ENCODE measurements at places on chromosomes 13 and 19.

DNA sequence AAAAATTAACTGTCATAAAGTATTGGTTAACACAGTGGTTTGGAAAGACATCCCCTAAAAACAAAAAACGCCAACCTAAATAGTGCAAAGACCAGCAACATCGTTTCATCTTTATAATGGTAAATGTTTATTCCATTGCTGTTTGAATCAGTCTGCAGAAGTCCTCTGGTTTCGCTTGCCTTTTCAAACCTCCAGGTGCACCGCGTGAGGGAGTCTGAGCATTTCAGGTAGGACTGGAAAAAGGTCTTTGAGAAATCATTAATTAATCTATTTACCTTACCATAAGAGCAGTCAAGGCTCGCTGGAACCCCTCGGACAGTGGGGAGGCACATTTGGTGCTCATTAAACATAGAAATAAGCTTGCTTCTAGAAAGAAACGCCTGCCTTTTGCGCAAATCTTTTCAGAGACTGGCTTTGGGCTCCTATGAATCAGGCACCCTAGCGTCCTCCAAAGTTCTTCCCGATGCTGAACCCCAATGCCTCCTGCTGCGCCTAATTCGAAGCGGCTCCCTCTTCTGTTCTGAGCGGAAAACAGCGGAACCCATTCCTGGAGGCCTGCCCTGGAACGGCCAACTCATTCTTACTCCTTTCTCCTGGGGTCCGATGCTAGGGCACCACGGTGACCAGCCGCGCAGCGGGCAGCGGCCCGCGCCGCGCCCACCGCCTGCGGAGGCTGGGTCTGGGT, 951 bp upstream of the MTUS2 start:
- DNase-seq = no peak

- DNase-seq = no peak
Observed at GRCh38 chr19:28208745-28209144, 1004.2 kb downstream of the UQCRFS1 start.

DNA sequence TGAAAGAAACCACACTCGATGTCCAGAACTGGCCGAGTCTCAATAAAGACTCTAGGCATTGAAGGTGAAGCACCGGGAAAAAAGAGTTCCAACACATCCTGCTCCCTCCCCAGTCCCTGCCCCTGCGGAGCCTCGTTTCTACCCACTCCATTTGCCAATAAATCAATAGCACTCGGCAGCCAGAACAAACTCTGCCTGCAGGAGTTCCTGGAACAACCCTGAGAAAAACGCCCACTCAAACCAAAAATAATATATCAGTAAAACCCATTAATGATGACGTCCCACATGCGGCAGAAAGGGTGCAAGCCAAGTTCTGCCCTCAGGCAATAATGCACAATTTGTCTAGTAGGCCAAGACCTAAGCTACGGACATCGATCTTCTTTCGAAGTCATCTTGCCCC, 41.0 kb downstream of the PDCD5 start:
- no peak for DNase-seq

GRCh38 chr13:49536144-49536873, 40.6 kb downstream of the PHF11 start:
- no peak for DNase-seq

GRCh38 chr13:80339912-80340650, 845 bp downstream of the SPRY2 start:
- DNase-seq = no peak

- no peak for DNase-seq
Observed at GRCh38 chr19:11166281-11167142, 10.9 kb upstream of the SPC24 start.

- no peak for DNase-seq
Observed at GRCh38 chr13:42119875-42120274, 71.4 kb downstream of the DGKH start.

- no peak for DNase-seq
Observed at GRCh38 chr13:113047587-113047986, 58.0 kb upstream of the F7 start.

DNA sequence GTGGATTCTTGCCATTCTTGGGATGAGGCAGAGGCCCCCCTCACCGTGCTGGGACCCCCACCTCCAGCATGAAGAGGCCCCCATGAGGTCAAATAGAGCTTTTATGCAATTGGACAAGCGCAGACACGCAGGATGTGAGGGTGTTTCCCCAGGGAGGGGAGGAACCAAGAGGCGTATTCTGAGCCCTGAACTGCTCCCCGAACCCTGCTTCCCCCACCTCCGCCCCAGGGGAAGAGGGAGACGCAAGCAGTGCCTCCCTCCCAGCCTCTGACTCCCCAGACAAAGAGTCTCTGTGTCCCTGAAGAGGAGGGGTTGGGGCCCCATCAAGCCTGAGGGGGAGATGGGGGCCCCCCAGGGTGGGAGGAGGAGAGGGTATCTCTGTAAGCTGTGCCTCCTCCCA, 1.3 kb upstream of the RDH8 start:
- DNase-seq = no peak

GRCh38 chr13:73417012-73417615, 358.3 kb downstream of the KLF5 start:
- peak; percentile 18 for DNase-seq

GRCh38 chr13:27309967-27310598, 39.5 kb downstream of the RASL11A start:
- no peak for DNase-seq

DNA sequence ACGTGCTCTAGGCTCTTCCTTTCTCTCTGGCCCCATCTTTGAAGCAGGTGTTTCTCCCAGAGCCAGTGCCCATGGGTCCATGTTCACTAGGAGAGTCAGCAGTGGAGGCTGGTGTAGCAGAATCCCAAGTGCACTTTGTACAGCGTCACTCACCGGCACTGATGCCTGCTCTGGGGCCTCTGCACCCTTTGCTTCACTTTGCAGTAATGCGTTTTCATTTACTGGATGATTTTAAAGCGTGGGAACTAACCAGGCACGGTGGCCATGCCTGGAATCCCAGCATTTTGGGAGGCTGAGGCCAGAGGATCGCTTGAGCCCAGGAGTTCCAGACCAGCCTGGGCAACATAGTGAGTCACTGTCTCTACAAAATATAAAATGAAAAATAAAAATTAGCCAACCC, 30.7 kb downstream of the SLC25A42 start:
- DNase-seq = no peak

DNA sequence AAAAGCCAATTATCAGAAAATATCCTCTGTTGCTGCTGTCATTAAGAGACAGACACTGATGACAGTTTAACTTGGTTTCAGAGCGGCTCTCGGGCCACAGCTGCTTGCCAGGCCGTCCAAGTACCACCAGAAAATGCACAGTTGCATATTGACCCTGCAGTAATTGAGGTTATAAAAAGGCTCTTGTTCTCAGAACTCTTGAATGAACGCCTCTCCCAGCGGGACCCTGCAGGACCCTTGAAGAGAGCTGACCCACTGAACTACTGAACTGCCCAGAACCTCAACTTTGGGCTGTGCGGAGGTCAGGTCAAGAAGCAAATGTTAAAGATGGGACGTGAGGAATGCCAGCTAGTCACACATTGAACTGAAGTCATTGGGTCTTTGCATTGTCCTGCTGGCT, 1559.0 kb upstream of the SLC10A2 start:
- no peak for DNase-seq

GRCh38 chr13:49407068-49407467, 36.8 kb downstream of the CAB39L start:
- no peak for DNase-seq

GRCh38 chr19:41902594-41902993, 19.6 kb downstream of the ARHGEF1 start:
- DNase-seq = no peak

DNA sequence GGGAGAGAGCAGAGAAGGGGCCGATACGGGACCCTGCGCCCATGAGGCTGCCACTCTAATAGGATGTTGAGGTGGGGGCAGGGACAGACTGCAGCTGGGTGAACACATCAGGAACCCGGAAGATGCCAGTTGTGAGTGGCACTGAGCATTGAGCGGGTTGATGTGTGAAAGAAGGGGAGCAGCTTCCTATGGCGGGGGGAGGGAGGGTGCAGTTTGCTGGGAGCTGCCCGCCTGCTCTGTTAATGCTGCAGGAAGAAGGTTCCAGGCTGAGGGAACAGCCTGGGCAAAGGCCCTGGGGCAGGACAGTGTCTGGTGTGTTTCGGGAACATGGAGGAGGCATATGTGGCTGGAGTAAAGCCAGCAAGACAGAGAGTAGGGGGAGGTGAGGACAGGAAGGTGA, 29.8 kb downstream of the DNM2 start:
- DNase-seq = no peak

DNA sequence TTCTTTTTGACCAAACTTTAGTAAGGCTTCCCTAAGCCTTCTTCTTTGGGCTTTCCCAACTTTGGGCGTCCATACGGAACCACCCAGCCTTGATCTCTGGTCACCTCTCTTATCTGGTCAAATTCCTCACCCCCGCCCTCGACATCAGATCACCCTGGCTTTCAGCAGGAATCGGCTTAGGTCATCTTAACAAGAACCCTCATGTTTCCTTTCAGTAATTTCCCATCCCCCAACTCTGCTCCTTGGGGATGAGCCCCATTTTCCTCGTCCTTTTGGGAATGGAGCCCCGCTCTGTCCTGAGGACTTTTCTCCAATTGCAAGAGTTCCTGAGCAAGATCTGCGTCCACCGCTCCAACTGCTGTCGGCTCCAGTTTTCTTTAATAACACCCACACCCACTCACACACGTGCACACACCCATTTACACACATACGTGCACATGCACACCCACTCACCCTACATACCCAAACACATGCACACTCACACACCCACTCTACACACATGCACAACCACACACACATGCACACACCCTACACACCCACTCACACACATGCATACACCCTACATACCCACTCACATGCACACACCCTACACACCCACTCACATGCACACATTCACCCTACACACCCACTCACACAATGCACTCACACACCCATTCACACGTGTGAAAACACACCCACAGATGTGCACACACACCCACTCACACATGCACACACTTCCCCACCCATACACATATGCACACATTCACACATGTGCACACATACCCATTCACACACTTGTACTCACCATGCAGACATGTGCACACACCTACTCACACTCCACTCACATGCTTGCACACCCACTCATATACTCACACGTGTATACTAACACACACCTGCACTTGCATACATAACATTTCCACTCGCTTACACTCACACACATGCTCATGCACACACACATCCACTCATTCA, 87.0 kb upstream of the TM9SF2 start:
- DNase-seq = no peak

GRCh38 chr13:113129921-113130750, 7.5 kb downstream of the F10 start:
- no peak for DNase-seq

DNA sequence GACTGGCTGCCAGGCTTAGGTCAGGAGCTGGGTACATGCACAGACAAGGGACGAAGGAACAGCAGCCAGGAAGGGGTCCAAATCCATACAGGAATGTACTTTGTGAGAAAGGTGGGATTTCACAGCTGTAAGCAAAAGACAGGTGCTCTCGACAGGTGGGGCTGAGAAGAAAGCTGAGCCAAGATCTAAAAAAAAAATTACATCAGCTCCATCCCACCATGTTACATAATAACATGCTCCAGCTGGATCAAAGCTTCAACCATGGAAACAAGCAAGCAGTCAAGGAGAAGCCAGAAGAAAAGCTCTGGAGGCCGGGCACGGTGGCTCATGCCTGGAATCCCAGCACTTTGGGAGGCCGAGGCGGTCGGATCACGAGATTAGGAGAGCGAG, 8.0 kb downstream of the UBXN6 start:
- no peak for DNase-seq

GRCh38 chr19:47613165-47614020, 4.5 kb downstream of the BICRA start:
- no peak for DNase-seq

- DNase-seq = no peak
Observed at GRCh38 chr13:50911081-50911631, 1.6 kb downstream of the RNASEH2B start.

DNA sequence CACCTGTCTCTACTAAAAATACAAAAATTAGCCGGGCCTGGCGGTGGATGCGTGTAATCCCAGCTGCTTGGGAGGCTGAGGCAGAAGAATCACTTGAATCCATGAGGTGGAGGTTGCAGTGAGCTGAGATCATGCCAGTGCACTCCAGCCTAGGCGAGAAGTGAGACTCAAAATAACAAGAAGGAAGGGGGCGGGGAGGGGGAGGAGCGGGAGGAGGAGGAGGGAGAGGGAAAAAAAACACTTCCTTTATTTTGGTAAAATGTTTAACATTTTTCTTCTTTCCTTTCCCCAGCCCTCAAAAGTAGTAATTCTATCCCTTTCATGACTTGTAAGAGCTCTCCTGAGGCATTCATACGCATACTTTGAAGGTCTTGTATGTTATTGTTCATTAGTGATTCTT, 44.3 kb downstream of the SPRY2 start:
- no peak for DNase-seq

DNA sequence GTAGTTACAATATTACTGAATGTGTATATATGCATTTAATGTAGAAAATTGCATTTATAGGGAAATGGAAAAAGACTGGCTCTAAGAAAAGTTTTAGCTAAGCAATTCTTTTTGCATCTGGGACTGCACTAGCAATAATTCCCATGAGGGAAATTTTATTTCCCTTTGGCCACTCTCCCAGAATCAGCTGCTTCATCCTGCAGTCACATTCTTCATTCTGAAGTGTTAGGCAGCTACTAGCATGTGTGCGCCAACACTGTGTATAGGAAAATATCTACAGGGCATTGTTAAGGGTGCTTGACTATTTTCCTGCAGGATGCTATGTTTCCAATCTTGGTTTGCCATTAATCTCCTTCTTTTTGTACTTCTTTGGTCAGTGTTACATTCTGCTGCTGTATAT, 312.8 kb upstream of the PCDH20 start:
- no peak for DNase-seq

GRCh38 chr13:113782472-113782871, 23.4 kb downstream of the TMEM255B start:
- no peak for DNase-seq

DNA sequence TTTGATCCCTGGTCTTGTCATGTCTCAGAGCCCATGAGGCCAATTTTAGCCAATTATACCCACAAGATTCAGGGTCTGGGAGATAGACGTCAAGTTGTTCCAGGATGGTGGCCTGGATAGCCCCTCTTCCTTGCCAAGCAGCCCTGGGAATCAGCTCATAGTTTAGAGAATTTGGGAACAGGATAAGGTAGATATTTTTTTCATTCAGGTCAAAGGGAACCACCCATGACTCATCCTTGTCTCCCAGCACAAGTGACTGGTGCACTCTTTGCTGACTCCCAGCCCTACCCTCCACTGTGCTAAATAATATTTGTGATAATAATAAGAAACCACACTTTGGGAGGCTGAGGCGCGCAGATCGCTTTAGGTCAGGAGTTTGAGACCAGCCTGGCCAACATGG, 17.1 kb upstream of the S1PR4 start:
- no peak for DNase-seq

- no peak for DNase-seq
Observed at GRCh38 chr13:105915146-105915850, 620.2 kb downstream of the EFNB2 start.

DNA sequence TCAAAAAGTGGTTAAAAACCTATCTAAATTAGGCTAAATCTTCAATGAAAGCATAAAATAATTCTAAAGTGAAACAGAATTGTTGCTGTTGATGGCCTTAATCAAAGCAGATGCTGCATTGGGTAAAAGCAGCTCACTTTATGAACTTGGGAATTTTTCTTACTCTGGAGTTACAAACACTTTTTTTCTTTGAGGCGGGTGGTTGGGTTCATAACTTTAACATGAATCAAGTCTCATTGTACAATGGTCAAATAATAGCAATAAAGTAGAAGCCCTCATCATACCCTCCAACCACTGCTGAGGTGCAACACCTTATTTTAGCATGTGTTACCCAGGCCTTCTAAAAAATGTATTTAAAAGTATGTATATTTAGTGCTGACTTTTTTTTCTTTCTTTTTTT, 29.1 kb downstream of the NUP58 start:
- no peak for DNase-seq
